T-helper 22 cell (primary cell): ENCODE measurements at places on chromosomes 4 and X.

- DNase-seq, result no peak
Measured at GRCh38 chr4:76957004-76957738, 7.6 kb downstream of the SEPTIN11 start.

- DNase-seq, result no peak
Measured at GRCh38 chr4:63787326-63787725, 621.9 kb downstream of the TECRL start.

DNA sequence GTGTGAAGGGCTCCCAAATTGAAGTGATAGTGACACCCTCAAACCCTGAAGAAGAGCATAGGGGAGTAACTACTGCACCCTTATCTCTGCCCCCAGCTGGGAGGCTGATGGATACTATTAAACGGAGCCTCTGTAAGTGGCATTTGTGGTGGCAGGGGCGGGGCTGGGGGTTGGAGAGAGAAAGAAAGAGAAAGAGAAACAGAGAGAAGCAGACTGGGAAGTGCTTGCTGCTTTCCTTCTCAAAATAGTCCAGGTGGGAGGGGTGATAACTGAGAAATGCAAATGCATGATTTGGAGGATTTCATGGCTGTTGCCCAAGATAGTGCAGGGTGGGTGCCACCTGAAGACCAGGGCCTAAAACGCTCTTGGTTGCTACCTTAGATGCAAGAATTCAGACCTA is 253.5 kb upstream of the GATB start:
- DNase-seq, result no peak

DNA sequence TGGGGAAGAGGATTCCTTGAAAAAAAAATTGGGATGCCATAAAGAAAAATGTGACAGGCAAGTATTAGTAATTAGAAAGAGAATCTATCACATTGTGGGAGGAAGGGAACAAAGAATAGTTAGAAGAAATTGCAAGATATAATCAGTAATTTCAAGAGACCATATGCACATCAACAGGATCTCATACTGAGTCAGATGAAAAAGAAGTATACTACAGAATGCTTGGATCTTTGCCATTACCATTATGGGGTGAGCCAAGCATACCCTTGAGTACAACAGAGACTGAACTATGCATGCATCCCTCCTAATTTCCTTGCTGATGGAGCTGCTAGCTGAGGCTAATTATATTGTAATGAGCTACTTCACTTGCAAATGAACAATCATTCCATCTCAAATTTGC is 287.6 kb downstream of the PAPSS1 start:
- no peak for DNase-seq

DNA sequence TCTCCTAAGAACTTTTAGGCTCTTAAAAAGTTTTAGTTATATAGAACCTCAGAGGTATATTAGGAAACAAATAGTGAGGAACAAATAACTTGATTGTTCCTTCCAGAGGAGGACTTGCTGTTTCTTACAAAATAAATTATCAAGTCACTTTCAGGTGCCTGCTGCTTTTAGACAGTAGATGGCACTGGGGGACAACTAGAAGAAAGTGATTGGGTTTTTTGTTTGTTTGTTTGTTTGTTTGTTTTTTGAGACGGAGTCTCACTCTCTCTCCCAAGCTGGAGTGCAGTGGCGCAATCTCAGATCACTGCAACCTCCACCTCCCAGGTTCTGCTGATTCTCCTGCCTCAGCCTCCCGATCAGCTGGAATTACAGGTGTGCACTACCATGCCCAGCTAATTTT is 35.4 kb upstream of the CDKL5 start:
- DNase-seq, result no peak

- peak; percentile 58 for DNase-seq
Measured at GRCh38 chrX:131747173-131747572, 203.3 kb downstream of the OR13H1 start.

DNA sequence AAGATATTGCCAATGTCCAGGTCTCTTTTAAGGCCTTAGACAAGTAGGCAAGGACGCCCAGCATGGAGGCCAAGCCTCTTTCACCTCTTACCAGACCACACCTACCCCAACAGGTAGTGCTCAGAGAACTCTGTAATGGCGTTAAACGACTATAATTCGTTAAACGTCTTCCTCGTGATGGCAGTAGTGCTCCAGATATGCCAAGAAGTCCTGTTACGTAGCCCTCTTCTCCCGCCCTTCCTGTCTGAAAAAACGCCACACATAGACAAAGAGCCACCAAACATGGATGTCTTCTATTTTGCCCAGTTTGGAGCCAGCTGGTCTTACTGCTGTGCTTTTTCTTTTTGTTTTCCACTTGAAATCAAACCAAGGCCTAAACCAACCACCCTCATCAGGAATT is 190.7 kb downstream of the OR13H1 start:
- DNase-seq, result peak; percentile 51

GRCh38 chr4:16779028-16779675 is 119.3 kb downstream of the LDB2 start:
- DNase-seq, result no peak

DNA sequence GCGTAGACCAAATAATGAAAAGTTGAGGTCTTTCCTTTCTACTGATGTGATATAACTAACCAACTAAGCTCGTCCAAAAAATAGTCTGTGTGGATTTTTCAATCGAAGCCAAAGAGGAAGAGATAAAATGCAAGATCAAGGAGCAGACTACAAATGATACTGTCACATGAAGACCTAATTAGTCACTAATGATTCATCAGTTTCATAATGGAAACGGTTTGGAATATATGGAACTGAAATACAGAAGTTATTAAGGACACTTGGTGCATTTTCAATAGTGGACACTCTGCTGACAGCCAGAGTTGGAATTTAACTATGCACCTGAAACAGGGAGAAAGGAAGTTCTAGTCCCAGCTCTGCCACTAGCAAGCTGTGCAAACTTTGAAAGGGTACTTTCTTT is 119.8 kb downstream of the GUCY2F start:
- DNase-seq, result no peak

GRCh38 chrX:79259073-79259689 is 108.0 kb downstream of the ITM2A start:
- DNase-seq, result peak; percentile 24

DNA sequence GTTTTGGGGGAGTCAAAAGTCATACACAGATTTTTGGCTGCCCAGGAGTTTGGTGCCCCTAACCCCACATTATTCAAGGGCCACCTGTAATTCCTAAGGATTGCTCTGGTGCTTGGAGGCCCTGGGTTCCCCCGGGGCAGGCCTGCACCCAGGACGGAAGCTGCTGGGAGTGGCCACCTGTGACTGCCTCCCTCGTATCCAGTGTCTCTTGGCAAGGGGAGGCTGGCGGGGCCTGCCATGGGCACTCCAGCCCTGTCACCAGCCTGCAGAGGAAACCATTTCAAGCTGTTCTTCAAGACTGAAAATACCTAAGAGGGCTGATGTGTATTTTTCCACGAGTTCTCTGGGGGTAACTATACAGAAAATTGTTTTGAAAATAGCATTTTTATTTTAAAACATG is 24.5 kb upstream of the GPR78 start:
- no peak for DNase-seq

DNA sequence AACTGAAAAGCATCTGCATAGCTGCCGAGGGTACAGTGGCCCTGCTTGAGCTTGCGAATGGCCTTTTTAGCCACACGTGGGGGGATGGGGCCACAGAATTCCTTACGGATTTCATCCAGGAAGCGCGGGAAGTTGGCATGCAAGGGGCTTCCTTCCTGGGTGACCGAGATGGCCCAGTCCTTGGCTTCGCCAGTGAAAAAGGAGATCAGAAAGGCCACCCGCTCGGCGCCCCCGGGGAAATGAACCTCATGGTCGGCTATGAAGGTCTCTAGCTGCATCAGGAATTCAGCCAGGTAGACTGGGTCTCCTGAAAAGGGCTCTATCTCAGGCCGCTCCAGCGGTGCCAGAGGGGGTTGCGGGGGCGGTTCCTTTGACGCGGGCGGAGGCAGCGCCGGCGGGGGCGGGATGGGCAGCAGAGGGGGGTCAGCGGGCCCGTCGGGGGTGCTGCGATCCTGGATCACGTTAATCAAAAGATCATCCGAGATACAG is 909 bp downstream of the RTL5 start:
- DNase-seq, result no peak

- no peak for DNase-seq
Measured at GRCh38 chr4:141810712-141811375, 174.5 kb downstream of the IL15 start.

DNA sequence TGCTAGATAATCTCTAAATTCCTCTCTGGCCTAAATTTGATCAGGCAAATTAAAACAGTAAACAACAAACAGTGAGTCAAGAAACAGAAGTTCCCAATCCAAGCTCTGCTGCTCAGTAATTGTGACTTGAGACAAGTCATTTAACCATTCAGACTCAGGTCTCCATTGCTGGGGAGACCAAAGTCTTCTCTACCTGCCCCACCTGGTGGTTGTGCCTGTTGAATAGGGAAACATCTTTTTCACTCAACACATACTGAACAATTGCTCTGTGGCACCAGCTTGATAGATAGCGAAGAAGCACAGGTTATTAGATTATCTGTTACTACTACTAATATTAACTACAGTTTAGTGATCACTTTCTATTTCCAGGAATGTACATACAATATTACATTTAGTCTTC is 112.1 kb upstream of the EOLA2 start:
- DNase-seq, result no peak

GRCh38 chr4:148341980-148342800 is 100.0 kb downstream of the NR3C2 start:
- DNase-seq, result no peak

DNA sequence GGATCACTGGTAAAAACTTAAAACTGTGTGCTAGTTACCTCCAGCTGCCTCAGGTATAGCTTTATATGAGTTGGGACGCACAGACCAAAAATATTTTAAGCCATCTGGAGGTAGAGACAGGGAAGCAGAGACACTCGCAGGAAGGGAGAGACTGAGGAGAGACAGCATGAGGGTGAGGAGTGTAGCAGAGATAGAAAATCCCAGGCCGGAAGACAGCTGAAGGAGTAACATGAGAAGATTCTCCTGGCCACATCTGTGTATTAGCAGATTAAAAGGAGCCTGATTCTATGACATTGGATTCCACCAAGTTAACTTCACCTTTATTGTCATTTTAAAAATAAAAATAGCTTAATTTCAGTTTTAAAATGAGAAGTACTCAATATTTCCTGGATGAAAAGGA is 84.3 kb downstream of the PDLIM5 start:
- DNase-seq, result no peak

- DNase-seq, result no peak
Measured at GRCh38 chr4:22515888-22516541, at the start of gene ADGRA3. TSS of gene ADGRA3 (minus strand) at chr4:22516066. CDS start at chr4:22515784, 282 bp downstream.

- no peak for DNase-seq
Measured at GRCh38 chr4:146621-147020, 22.3 kb downstream of the ZNF718 start.

GRCh38 chr4:101199507-101200285 is 147.6 kb downstream of the PPP3CA start:
- no peak for DNase-seq

DNA sequence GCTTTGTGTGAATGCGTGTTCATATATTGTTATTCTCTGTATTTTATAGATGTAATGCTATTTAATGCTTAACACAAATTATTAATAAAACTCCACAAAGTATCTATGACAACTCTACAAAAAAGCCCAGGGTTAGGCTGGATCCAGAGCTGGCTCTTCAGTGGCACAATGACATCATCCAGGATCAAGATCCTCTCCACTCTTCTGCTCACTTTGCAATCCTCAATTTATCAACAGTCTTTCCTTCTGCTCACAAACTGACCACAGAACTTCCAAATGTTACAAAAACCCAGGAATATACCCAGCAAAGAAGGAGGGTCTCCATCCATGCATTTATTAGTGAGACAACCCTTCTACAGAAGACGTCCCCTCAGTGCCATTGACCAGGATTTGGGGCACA is 132.3 kb downstream of the HNRNPD start:
- DNase-seq, result no peak

- DNase-seq, result no peak
Measured at GRCh38 chrX:103517246-103517645, 2.0 kb downstream of the RAB40A start.

DNA sequence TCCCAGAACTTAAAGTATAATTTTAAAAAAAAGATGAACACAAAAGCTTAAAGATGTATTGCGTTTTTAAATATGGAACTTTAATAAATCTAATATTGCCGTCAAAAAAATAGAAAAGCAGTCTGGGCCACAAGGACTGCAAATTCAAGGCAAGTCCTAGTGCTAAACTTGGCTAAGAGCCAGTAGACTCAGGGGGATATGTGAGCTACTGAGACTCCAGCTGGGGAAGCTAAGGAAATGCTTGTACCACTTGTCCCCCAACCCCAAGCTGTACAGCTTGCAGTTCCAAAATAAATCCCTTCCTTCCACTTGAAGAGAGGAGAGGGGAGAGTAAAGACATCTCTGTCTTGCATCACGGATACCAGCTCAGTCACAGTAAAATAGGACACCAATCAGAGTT is 290.8 kb upstream of the FGF13 start:
- DNase-seq, result no peak

- no peak for DNase-seq
Measured at GRCh38 chr4:20532871-20533870, 167.1 kb upstream of the PACRGL start.

DNA sequence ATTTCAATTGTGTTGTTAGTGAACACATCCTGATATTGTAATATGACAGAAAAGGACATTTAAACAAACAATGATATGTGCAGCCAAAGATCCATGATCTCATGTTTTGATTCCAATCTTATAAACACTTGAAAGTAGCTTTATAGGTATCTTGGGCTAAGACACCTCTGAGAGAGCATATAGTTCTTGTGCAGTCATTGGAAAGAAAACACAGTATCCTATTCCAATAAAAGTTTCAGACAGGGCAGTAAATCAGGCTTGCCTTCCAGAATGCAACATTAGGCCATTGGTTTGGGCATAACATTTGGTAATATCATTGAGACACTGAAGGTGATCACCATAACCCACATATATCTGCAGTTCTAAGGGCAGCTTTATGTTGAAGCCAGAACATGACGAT is 188.3 kb upstream of the HCCS start:
- no peak for DNase-seq

GRCh38 chr4:175560604-175561003 is 251.5 kb downstream of the GPM6A start:
- DNase-seq, result no peak

DNA sequence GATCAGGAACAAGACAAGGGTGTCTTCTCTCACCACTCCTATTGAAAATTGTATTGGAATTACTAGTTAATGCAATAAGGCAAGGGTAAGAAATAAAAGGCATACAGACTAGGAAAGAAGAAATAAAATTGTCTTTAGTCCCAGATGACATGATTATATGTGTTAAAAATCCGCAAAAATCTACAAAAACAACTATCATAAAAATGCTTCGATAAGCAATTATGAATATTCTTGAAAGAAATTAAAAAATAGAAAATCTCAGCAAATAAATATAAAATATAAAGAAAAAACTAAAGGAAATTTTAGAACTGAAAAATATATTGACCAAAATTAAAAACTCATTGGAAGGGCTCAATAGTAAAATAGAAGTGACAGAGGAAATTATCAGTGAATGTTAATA is 243.3 kb downstream of the ZNF674 start:
- DNase-seq, result no peak
